Urinary bladder (tissue), 4 donors: ENCODE measurements at places on chromosomes 5 and 9. TPM values are rescaled to one million over a fixed set of nuclear protein-coding genes. Genes with fewer than 3 reads are reported as not detected.

GRCh38 chr9:16866587-16866986 is 3.9 kb downstream of the BNC2 start:
- DNase-seq = no peak

Gene MTX3
- 33.3 TPM for total RNA-seq

Gene CCNI2
- 1.9 TPM for total RNA-seq

DNA sequence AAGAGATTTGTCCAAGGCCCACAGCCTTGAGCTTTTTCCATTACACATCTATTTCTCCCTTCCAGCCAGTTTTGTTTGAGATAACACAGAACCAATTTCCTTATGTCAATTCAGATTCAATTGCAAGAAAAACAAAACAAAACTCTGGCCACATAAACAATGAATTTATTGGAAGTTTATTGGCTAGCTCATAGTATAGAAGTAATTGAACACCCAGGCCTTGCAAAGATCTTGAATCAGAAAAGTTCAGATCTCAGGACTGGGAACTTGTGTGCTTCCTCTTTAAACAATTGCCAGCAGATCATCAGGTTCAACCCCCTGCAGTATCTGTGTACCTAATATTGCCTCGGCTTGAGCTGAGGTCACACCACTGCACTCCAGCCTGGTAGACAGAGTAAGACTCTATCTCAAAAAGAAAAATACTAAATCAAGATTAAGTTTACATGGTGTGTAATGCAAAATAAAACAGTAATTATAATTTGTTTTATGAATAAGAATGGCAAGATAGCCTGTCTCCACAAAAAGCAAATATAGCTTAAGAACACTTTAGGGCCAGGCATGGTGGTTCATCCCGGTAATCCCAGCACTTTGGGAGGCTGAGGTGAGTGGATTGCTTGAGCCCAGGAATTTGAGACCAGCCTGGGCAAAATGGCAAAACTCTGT is 4.1 kb upstream of the ZCCHC10 start:
- DNase-seq = no peak

DNA sequence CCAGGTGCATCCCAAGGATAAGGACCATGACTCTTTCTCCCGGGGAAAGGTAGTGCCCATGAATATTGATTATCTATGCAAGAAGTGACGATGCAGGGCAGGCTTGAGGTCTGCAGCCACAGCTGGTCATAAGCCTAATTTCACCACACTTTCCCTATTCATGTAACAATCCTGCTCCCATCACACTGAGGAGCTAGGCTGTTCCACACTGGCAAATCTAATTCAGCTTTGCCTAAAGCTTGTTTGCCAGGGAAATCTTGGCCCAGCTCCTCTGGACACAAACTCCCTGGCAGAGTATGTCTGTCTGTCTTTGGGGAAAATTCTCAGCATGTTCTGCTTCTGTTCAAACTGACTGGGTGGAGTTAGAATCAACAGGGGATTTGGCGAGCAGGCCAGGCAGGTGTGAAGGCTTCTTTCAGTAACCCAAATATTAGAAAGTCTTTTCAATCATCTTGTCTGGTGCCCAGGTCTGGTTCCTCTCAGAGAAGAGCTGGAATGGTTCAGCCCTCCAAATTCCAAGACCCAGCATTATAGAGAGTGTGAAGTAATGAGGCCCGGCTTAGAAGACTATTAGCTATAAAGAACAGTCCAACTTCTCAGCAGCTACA is 88.5 kb upstream of the SPDL1 start:
- DNase-seq = no peak

Gene GLDC
- 0.74 TPM for total RNA-seq

DNA sequence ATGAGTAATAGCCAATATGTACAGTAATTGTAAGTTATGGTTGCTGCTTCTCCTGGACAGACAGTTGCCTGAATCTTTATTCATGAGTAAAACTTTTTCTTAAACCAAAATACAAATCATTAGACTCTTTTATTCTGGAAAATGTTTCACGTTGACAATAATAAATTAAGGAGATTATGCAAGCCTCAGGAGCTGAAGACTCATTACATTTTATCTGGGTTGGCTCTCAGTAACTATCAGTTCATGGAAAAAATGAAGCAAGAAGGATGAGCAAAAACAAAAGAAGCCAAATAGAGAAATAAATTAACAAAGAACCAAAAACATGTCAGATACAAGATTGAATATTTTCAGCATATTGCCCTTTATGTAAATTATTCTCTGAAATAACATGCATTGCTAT is 88.9 kb upstream of the PRR16 start:
- no peak for DNase-seq

- DNase-seq = no peak
These were observed 892.7 kb downstream of the TLE1 start for GRCh38 chr9:80796632-80797031.

DNA sequence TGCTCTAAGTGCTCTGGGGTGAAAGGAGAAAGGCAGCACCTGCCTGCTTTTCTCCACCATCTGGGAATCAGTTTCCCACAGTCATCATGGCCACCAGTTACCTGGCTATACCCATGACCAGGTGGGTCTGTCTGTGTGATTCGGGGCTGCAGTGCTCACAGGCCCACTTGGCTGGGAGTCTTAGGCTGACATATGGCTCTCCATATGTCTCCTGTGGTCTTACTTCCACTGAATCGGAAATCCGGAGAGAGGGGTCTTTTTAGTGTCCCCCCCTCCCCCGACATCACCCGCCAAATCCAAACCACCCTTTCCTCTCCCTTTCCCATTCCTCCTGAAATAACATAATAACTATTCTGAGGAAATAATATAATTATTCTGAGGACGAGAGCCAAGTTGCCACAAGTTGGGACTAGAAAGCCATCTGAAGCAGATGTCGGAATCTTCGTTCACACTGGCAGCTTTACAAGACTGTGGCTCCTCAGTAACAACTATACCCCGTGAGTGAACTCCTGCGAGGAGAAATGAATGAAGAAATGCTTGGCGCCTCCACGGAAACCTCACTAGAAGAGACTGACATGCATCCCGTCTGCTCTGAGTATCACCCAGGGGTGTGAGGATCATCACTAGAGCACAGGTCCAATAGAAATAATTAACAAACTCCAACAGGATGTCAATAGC is 143.4 kb downstream of the MYO10 start:
- DNase-seq = no peak
